ENCODE measurements at places on chromosomes 5 and 9.

DNA sequence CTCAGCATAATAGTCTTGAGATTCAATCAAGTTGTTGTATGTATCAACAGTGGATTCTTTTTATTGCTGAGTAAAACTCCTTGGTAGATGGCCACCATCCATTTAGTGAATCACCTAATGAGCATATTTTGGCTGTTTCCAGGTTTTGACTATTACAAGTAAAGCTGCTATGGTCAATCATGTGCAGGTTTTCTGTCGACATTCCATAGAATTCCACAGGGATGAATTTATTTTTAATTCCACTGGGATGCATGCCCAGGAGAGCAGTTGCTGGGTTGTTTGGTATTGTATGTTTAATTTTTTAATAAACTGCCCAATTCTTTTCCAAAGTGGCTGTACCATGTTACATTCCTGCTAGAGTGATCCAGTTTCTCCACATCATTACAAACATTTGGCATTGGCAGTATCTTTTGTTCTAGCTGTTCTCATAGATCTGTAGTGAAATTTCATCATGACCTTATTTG, 10.5 kb upstream of the S1PR3 start:
- no peak for DNase-seq

DNA sequence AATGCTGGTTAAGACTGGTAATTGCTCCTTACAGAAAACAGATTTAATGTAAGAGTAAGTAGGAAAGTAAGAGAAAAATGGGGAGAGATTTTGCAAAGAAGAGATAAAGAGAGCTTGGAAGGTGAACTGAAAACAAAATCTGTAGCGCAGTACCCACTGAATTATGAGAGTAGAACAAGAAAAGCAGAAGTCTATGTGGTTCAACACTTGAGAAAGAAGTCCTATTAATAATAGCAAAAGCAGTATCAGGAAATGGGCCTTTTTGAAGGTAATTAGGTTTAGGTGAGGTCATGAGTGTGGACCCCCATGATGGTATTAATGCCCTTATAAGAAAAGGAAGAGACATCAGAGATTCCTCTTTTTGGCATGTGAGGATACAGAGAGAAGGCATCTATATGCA, 460.6 kb downstream of the CETN3 start:
- DNase-seq: no peak

DNA sequence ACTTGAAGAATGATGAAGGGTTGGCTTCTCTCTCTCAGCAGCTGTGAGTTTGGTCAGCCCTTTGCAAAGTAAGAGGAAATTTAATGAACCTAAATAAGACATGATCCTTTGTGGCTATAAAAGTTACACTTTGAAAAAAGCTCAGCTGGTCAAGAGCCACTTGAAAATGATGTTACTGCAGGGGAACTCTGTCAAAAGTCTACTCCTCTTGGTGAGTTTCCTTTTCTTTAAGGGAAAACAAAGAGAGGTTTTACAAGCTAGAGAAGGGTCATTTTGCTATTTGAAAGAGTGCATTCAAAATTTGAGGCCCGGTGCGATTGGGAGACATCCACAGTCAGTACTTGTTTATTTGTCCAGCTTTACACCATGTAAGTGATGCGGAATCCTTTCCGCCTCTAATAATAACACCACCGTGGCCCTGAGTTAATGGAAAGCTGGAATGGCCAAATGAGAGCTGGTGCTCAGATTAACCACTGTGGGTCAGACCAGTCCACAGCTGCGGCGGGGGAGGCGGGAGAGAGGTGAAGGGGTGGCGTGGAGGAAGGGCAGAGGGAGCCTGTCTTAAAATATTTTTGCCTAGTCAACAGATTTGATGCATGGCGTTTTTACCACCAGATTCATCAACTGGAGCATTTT, 404.0 kb downstream of the TLE4 start:
- no peak for DNase-seq

GRCh38 chr9:6598249-6598725, 47.2 kb downstream of the GLDC start:
- DNase-seq: peak; percentile 73

DNA sequence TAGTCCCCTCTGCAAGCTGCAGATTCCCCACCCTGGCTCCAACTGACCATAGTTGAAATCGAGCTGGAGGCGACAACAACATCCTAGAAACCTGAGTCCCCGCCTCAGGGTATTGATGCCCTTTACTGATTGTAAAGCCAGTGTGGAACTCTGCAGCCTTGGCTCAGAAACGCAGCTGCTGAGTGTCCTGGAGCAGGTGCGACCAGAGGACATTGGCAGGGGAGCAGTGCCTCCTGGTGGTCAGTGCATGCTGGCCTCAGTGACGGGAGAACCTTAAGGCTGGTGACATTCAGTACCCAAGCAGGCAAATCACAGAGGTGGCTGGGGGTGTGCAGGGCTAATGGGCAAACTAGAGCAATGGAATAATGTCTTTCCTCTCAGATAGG, 20.4 kb upstream of the ZNF354B start:
- DNase-seq: peak; percentile 38

- no peak for DNase-seq
Measured at GRCh38 chr9:69744688-69745380, 15.0 kb downstream of the PTAR1 start.

GRCh38 chr5:45694971-45695803, 993 bp downstream of the HCN1 start:
- DNase-seq: no peak

- no peak for DNase-seq
Measured at GRCh38 chr9:127165116-127165515, 42.7 kb upstream of the ANGPTL2 start.

DNA sequence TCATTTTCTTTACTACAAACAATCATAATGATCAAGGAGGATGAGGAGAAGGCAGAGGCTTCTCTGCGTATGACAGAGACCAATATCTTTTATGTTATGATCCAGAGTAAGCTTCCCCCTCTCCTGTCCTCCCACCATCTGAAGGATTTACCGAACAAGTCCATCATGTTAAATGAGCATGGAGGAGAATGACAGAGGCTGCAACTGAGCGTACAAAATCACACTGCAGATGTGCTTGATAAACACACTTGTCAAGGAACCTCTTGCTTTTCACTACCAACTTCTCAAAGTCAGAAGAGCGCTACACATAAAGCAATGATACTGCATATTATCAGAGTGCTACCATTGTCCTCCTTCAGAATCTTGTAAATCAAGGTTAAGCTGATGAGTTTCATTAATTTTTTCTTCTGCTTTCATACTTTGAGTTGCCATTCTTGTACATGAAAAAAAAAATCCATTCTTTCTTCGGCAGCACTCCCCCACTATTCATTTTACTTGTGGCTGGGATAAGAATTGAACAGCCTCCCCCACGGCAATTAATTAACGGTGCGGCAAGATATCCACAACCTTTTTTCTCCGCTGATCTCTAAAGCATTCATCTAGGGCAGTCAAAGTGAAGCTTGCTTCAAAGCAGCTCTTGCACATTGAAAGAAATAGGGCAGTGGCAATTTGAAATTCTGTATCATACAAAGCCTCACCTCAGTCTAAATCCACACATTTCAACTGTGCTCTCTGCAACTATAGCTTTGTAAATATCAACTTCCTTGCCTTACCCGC, 673.9 kb upstream of the DMAC1 start:
- no peak for DNase-seq

GRCh38 chr9:96459268-96460007, 9.5 kb downstream of the HABP4 start:
- DNase-seq: no peak

DNA sequence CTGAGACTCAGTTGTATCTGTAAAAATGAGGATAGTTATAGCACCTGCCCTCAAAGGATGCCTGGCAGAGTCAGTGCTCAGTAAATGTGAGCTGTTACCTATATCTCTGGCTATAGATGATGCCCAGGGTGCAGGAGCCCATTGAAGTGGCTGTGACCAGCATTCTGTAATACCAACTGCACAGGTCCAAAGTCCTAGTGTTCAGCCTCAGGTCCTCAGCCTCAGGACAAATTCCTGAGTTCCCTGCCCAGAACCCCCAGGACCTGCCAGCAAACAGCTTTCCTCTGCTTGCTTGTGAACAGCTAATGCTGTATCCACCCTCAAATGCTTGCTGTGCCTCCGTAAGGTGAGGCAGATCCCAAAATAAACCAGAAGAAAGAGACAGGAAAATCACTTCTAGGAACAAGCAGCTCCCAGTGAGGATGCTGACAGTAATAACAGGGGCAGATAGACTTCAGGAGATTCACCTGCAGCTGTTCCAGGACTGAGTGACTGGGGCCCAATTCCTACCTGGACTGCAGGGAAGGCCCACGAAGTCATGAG, 80.8 kb downstream of the SIL1 start:
- DNase-seq: no peak

GRCh38 chr9:110479481-110479880, 100.1 kb downstream of the SVEP1 start:
- no peak for DNase-seq

DNA sequence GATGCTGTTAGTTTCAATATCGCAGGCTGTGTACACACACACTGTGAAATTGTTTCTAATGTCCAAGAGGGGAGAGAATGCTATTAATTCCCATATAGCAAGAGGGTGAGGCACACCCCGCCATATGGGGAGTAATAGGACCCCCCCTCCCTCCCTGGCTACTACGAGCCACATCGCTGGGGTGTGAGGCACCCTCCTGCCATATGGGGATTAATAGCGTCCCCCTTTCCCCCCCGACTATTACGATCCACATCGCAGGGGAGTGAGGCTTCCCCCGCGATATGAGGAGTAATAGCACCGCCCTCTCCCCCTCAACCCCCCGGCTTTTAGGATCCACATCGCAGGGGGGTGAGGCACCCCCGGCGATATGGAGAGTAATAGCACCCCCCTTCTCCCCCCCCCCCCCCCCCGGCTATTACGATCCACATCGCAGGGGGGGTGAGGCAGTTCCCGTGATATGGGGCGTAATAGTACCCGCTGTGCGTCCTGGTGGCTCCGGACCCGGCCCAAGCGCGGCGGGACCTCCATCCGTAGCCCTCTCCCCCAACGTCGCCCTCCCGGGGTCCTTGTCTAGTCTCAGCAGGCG, 494 bp upstream of the STK32A start:
- peak; percentile 6 for DNase-seq

DNA sequence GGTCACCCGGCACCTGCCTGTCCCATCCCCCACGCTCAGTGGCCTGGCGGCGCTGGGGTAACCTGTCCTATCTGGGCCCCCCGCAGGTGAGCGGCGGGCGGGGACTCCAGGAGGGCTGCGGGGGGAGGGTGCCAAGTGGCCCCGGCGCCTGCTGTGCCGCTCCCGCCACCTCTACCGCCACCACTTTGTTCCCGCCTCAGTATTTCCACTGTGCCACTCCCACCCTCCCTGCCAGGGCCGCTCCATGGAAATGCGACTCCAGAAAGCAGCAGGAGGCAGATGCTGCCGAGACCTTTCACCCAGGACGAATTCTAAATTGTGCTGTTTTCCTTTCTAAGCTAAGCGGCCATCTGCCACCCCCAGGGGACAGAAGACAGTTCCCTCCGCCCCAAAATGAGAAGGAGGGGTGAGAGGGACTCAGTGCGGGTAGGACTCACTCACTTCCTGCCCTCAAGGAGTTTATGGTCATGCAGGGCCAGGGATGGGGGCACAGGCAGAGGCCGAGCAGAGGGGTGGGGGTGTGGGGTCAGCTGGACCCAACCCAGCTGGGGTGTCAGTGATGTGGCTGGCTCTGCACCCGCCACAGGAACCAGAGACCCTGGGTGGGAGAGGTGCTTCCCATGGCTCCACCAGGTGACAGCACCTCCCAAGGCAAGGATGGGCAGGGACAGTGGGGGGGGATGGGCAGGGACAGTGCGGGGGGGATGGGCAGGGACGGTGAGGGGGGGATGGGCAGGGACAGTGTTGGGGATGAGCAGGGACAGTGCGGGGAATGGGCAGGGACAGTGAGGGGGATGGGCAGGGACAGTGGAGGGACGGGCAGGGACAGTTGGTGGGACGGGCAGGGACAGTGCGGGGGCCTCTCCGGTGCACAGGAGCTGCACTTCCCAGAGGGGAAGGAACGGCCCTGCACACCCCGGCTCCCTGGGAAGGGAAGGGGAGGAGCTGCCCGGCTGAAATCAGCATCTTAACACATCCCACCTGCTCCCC, 17.8 kb downstream of the NOTCH1 start:
- DNase-seq: peak; percentile 46

DNA sequence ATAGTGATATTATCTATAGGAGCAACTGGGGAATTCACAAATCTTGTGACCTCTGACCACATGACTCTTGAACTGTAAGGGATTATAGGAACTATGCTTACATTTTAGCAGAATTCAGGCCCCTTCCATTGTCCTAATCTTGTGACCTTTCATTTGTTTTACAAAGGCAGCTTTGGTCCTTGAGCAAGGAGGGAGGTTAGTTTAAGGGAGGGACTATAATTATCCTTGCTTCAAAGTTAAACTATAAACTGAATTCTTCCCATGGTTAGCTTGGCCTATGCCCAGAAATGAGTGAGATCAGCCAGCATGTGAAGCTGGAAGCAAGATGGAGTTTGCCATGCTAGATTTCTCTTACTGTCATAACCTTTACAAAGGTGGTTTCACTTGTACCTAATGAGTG, 51.2 kb downstream of the TARS1 start:
- peak; percentile 20 for DNase-seq

- DNase-seq: no peak
Measured at GRCh38 chr5:72892846-72893245, 63.0 kb upstream of the FCHO2 start.

DNA sequence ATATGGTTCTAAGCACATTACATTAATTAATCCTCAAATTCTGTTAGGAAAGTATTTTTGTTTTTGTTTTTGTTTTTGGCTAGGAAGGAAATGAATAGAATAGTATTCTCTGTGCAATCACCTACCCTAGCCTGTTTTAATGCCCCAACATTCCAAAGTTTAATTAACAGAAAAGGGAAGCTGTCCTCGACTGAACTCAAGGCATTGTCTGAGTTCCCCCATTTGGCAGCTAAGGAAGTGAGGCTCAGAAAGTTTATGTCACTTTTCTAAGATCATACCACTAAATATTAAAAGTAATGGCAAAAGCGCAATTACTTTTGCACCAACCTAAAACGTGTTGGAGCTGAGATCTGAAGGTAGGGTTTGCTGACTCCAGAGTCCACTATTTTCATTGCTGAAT, 59.8 kb downstream of the FGF1 start:
- no peak for DNase-seq

- DNase-seq: peak; percentile 37
Measured at GRCh38 chr5:138809391-138809790, 56.2 kb downstream of the CTNNA1 start.

DNA sequence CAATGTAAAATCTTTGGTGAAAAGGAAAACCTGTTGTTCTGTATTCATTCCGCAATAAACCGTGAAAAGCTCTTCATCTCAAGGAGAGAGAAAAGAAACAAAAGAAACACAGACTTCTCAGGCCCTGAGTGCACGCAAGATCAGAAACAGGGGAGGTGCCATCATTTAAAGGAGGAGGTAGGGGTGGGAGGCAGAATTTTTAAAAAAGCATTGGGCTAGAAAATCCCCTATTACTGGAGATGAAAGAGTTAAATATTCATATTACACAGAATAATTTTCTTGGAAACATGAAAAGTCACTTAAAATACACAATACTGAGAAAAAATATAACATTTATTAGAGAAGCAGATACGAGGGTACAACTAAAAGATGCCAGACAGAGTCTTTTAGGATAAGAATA, 56.3 kb downstream of the USP20 start:
- DNase-seq: no peak

Data from lung (tissue), 17 donors.